ENCODE measurements at places on chromosomes 6 and 20.

GRCh38 chr6:10558565-10558964 lies 37.4 kb downstream of the GCNT2 start:
- peak; percentile 74 for DNase-seq

GRCh38 chr20:23995905-23996666 lies 7.5 kb upstream of the GGTLC1 start:
- DNase-seq, result no peak

GRCh38 chr6:20564777-20565176 lies 30.5 kb downstream of the CDKAL1 start:
- no peak for DNase-seq

DNA sequence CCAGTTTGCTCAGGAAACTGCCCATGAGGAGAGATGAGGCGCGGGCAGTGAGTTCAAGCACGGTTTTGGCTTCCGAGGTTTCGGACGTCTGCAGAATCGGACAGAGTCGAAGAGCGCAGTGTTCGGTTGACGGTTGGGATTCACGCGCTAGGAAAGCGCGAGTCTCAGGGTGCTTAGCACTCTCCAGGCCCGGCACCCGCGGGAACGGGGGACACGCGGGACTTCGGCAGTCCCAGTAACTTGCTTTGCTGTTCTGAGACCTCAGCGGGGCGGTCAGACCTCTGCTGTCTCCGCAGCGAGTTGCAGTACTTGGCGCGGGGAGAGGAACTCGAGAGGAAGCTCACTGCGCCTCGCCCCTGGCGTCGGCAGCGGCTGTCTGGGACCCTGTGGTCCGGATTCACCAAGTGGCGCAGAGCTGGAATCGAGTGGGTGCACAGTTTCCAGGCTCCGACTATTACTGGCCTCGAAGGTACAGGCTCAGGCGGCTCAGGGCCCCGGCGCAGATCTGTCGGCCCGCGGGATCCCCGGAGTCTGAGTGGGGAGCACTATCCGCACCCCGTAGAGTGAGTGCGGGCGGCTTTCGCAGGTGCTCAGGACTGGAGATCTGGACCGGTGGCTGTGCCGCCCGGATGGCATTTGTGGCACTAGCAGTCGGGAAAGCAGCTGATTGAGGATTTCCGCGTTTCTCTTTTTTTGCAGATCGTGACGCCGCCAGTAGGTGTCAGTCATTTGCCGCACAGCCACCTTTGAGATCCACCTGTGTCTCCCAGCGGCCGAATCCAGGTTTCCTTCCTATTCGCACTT lies at the start of gene POM121L2:
Gene POM121L2, minus strand, starts transcription at position 128 of the 804 bp plus-strand sequence. Its CDS starts 103 bp downstream, at position 25.
- no peak for DNase-seq

GRCh38 chr6:65110031-65110430 lies 597.0 kb downstream of the EYS start:
- DNase-seq, result no peak

DNA sequence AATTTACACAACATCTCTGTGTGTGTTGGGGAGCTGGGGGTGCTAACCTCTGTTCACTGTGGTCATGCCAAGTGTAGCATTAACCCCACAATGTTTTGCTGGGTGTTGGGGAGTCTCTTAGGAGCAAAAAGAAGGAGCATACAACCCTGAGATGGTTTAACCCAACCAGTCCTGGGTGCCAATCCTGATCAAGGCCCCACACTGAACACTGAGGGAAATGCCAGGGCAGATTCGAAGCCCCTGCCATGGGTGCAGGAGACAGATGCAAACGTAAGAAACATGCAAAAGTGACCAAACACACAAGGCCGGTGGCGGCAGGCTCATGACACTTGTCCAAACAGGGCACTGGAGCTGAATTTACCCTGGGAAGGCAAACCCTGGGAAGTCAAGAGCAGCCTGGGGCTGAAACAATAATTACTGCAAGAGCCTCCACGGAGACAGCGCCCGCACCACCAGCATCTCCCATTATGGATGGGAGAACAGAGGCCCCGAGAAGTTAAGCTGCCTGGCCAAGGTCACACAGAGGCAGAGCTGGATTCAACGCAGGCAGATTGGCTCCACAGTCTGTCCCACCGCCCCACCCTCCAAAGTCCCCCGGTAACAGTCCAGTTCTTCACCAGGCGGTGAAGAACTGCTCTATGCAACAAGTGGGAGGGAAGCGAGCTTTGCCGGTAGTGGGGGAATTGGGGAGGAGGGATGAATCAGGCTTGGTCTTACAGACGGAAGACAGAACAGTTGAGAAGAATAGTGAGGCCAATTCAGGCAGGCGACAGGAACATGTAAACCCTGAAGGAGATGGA lies 8.5 kb downstream of the ACSS1 start:
- DNase-seq, result no peak

- DNase-seq, result no peak
These were observed 147.2 kb upstream of the HMGCLL1 start for GRCh38 chr6:55726144-55726543.

GRCh38 chr20:59207742-59208357 lies 44.2 kb downstream of the ZNF831 start:
- no peak for DNase-seq

Measured in suprapubic skin (tissue), 4 donors.